ENCODE measurements at places on chromosomes 13 and 19.

- peak; percentile 2 for DNase-seq
These were observed 218.9 kb upstream of the EDNRB start for GRCh38 chr13:78137404-78138142.

DNA sequence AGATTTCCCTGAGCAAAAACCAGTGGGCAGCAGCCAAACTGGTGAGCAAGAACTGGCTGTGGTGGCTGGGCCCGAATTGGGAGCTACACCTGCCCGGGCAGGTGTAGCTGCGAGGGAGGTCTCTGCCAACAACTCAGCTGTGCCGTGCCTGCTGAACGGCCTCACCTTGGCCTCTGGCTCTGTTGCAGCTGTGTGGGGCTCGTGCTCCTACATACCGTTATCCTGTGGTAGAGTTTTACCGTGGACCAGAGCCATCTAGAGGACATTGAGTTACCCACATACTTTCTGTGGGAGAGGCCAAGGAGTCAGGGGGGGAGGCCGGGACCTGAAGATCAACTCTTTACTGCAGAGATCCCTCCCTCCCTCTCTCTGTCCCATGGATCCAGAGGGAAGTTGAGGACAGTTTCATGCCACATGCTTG, 113.2 kb downstream of the TM9SF2 start:
- DNase-seq = peak; percentile 13

DNA sequence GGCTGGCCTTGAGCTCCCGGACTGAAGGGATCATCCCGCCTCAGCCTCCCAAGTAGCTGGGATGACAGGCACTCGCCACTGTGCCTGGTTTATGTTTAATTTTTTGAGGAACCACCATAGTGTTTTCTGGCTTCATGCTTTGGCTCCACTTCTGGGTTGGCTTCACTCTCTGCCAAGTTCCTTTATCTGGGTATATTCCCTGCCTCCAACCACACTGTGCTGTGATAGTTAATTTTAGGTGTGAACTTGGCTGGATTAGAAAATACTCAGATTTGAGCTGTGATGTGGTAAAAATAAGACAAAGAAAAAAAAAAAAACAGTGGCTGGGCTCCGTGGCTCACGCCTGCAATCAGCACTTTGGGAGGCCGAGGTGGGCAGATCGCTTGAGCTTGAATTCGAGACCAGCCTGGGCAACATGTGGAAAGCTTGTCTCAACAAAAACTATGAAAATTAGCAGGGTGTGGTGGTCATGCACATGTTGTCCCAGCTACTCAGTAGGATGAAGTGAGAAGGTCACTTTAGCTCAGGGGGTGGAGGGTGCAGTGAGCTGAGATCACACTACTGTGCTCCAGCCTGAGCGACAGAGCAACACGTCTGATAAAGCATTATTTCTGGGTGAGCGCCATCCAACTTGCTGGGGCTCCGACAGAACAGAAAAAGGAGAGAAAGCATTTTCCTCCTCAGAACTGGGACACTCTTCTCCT, 7.5 kb upstream of the ILF3 start:
- DNase-seq = no peak

DNA sequence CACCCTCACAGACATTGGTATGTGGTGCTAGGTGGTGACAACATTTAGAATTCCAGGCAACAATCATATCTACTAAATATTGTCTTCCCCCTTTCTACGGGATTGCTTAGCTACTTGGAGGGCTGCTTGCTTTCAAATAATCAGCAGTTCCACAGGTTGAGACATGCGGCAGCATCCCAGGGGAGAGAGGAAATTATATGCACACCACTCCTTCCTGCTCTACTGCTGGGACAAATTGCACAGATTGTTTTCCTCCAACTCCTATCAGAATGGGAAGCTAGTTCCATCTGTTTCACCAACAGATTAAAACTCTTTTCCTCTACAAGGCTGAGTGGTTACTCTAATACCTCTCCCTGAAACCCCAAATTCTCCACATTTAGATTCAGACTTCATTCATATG, 275.4 kb downstream of the DNAJC15 start:
- no peak for DNase-seq

DNA sequence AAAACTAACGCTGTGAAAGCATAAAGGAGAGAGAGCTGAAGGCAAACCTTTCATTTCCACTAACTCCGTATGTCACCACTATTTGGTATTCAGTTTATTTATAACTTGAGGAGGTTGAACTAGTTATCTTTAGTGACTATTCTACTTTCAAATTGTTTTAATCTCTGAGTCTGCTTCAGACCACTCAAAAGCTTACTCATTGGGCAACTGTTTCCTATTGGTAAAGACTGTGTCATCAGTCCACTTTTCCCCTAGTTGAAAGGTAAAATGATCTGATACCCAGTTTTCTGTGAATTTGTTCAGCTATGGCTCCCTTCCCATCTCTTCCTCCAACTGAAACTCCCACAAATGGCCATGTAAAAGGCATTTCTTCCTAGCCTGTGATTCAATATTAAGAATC, 39.1 kb downstream of the TEX26 start:
- DNase-seq = no peak

GRCh38 chr19:46903458-46903857, 42.7 kb downstream of the ARHGAP35 start:
- DNase-seq = no peak

- DNase-seq = peak; percentile 46
These were observed 716.2 kb upstream of the ARGLU1 start for GRCh38 chr13:107284173-107284572.

GRCh38 chr19:27964185-27964584, 1248.8 kb downstream of the UQCRFS1 start:
- DNase-seq = no peak

DNA sequence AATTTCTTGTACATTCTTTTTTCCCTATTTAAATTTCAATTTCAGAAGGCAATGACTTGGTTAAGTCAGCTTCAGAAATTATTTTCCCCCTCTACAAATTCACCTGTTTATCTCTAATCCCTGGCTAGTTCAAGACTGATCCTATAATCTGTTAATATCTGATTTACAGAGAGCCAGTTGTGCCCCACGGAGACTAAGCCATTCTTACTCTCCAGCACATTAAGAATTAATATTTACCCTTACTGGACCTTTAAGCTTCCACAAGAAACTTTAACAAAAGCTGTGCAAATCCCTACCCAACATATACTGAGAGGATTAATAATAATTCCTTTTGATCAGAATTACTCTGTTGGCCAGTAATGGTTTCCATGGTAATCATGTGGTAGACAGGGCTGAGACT, 786.2 kb downstream of the PCDH9 start:
- no peak for DNase-seq

- no peak for DNase-seq
These were observed 457.8 kb downstream of the PCDH20 start for GRCh38 chr13:60957816-60958215.

GRCh38 chr19:46995492-46995891, 24.1 kb upstream of the NPAS1 start:
- no peak for DNase-seq

- DNase-seq = peak; percentile 59
These were observed 13.6 kb downstream of the POLR2E start for GRCh38 chr19:1081301-1082164.

DNA sequence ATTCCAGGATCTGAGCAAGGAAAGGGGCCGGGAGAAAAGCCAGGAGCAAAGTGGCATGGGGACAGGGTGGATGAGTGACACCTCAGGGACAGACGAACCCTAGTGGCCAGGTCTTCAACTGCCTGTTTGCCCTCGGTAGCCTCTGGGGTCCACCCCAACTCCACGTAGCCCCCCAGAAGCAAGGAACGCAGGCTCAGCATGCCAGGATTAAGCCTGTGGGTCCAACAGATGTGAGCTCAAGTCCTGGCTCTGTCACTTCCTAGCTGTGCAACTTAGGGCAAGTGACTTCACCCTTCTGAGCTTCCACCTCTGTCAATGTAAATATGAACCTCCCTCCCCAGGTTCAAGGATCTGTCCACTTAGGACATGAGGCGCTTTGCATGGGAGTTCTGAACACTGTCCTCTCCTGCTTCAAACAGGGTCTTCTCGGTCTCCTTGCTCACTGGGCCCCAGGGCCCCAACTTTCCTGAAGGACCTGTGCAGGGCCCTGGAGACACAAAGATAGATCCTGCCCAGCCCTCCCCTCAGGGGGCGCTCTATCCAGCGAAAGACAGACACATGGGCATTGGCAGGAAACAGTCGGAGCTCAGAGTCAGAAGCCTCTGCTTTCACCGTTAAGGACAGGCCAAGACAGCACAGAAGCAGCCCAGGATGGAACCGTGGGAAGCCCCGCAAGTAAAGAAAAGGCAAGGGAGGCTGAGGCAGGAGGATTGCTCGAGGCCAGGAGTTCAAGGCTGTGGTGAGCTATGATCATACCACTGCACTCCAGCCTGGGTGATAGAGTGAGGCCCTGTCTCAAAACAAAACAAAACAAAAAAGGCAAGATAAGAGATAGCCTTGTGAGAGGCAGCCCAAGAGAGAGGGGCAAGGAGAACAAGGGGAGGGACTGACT, 13.2 kb downstream of the SYDE1 start:
- DNase-seq = no peak

DNA sequence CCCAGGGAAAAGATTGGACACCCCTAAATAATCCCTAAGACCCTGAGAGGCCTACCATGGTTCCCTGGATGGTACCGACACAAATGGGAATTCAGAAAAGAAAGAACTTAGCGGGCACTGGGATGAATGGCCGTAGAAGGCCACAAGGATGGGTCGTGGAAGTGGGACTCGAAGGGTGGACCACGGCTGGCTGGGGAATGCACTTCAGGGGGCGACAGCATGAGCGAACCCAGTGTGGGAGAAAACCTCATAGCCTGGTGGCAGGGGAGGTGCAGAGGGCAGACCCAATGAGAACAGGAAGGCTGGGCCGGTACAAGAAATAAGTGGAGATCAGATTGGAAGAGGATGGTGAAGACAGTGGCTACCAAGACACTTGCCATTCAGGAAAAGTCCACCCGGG, 28.7 kb downstream of the LATS2 start:
- DNase-seq = no peak

- no peak for DNase-seq
These were observed 221.9 kb upstream of the PCDH17 start for GRCh38 chr13:57409656-57410055.

DNA sequence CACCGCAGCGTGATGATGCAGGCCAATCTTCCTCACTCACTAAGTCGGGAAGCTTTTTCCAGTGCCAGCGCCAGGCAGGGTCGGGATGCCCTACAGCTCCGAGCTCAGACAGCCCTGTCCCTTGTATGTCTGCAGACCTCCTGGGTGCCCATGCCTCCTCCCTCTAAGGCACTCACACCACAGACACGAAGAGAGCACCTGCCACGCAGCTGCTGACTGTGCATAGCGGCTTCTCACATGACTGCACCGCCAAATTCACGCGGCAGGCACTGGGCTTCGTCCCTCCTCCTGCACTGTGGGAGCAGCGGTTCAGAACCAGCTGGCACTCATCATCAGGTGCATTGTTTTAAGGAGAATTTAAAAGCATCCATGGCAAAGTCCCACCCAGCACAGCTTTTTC, 88.1 kb downstream of the SLC7A1 start:
- DNase-seq = no peak

All from NCI-H774 (cell line).